Lung (tissue), 17 donors: ENCODE measurements at places on chromosomes 13 and 19. TPM values are rescaled to one million over a fixed set of nuclear protein-coding genes. Genes with fewer than 3 reads are reported as not detected.

ZNF814 gene
- total RNA-seq = 15.5 TPM

ACP5 gene
- total RNA-seq = 22.5 TPM

GRCh38 chr19:49718511-49718910, 27.6 kb downstream of the CPT1C start:
- peak; percentile 75 for DNase-seq

DNA sequence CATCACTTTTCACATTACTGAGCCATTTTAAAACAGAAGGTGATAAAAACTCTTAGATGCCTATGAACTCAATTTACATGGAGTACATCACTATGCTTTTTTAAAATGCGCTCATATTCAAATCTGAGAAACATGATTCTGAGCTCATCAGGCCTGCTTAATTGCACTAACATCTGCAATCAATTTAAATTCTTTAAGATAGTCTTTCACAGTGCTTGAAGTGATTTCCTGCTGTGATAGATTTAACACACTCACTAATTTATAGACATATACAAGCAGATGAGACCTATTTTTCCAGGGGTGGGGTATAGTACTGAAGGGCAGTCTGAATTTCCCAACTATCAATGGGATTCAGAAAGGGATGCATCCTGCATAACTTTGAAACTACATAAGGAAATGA, 82.9 kb downstream of the DIAPH3 start:
- DNase-seq = no peak

GRCh38 chr13:112826565-112826964, 136.7 kb downstream of the ATP11A start:
- DNase-seq = no peak
